C1 segment of cervical spinal cord (tissue), 14 donors: ENCODE measurements at places on chromosomes 3 and 15.

- peak; percentile 76 for DNase-seq
Measured at GRCh38 chr3:42025370-42026138, 63.7 kb upstream of the ULK4 start.

- DNase-seq: no peak
Measured at GRCh38 chr15:27323801-27324200, 352.8 kb downstream of the GABRG3 start.

GRCh38 chr3:128432971-128433836 lies 33.5 kb downstream of the DNAJB8 start:
- DNase-seq: no peak

DNA sequence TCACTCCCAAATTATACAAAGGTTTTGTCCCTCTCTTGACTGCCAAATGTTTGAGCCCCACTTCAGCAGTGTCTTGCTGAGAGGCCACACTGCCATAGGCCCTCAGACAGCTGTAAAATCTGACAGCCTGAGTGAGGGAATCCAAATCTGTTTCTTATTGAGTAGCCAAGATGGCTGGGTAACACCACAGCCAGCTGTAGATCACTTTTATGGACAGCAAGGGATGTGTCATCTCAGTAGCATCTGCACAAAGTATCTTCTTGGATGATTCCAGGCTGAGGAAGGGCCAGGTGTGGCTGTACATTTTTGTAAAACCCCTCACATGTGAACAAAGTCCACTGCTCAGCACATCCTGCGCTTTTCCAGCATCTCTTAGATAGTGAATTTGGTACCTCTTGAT lies 237.0 kb upstream of the LRTM1 start:
- no peak for DNase-seq

DNA sequence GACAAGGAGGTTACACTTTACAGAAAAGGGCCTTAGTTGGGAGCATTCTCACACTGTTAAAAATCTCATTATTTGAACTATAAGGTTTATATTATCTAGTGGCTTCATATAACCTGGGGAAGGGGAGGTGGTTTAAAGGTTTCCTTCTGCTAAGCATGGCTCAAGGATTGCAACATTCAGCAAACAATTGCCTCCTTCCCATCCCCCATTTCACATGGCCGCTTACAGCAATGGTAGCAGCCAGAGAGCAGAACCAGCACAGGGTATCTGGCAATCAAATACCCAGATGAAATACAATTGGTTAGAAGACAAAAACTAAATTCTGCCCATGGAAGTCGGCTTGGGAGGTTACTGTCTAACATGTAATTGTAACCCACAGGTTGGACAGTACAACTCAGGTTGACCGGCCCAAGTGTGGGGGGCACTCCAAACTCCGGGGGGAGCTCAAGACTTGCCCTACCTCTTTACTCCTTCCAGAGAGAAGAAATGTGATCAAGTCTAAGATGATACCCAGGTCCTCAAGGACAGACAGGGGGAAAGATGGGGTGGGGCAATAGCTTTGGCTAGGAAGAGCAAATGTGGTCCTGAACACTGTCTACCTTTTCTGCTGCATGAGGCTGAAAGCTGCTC lies 15.5 kb downstream of the ETV5 start:
- no peak for DNase-seq
